ENCODE measurements at places on chromosomes 5 and 9.

DNA sequence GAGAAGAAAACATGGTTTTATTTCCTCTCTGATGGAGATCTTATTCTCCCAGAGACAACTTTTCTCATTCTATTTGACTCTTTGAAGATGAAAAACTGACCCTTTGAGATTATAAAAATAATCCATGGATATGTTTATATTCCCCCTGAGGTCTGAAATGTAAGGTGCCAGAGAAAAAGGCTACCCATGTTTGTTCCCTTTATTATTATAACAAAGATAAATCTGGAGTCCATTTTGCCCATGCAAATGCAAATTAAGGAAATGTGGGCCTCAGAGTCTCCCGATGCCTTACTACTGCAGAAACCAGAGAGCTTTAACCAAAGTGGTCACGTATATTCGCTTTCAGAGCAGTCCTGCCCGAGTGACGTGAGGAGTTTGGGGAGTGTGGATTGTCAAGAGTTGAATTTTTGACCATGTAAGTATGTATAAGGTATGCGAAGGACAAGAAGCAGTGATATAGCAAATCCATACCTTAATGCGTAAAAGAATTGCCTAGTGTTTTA is 312.5 kb downstream of the RASEF start:
- DNase-seq = peak; percentile 24

- DNase-seq = peak; percentile 68
Observed at GRCh38 chr5:176818391-176819098, 8.2 kb downstream of the UNC5A start.

DNA sequence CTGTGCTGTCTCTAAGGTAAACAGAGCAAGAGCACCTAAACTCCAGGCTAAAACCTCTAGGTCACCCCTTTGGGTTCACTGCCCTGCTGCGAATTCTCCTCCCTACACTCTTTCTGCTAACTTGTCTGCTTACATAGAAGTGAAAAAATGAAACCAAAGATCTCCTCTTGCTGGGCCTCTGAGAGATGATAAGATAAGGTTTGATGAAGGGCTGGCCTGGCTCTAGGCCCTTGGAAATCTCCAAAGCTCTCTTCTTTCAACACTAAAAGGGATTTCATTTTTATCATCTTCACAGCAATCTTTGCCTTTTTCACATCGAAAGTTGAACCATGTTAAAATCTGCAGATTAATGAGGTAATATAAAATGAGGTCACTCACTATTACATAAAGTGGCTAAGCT is 450.8 kb upstream of the TLE4 start:
- DNase-seq = no peak

DNA sequence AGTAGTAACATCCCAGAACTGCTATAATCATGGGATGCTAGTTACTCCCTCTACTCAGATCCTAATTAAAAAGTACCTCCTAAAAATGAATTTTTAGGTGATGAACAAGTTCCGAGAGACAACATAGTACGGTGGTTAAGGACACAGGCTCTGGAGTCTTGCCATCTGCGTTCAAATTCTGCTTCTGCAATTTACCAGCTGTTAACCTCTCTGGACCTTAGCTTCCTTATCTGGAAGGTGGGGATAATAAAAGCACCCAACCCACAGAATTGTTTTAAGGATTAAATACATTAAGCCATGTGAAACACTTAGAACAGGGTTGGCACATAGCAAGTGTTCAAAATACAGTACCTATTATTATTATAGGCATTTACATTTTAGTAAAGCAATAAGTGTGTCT is 77.5 kb upstream of the XPA start:
- DNase-seq = no peak

DNA sequence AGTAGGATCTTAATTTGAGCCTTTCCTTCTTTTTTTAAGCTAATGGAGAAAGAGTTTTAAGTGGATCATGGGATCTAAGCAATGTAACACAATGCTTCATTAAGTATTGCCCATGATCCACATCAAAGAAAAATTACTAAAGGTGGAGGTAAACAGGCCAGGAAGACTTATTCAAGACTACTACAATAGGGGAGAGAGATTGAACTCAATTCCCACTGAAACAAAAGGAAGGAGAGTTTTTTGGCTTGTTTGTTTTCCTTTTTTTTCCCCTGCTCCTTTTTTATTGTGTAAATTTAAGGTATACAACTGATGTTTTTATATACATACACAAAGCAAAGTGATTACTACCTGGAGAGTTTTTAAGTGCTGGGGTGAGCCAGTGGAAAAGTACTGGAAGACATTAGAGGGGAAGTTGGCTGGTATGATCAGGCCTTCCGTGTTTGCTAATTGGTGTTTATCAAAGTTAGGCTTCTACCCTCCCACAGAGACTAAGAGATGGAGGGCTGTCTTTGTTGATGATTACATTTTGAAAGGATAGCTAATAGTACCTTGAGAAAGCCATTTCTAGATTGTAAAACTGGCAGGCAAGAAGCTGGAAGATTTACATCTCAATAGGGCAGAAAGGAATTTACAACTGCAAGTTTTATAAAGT is 262.7 kb downstream of the CHSY3 start:
- DNase-seq = peak; percentile 36

- peak; percentile 68 for DNase-seq
Observed at GRCh38 chr5:76867827-76868693, 18.2 kb downstream of the S100Z start.

DNA sequence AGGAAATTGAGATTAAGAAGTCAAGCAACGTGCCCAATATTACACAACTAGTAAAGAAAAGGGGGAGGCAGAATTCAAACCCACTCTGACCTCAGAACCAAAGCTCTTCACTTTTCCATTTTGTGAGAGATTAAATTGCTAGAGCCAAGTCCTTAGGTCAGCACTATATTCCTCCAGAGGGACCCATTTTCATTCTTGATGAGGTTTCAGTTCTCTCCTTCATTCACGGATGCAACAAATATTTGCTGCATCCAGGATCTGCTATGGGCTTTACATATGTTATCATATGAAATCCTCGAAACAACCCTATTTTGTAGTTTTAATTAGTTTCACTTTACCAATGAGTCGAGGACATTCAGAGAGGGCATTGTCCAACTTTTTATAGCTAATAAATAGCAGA is 239.2 kb downstream of the EFNA5 start:
- no peak for DNase-seq

GRCh38 chr9:123039617-123040219 is 6.3 kb downstream of the GPR21 start:
- no peak for DNase-seq

- DNase-seq = peak; percentile 75
Observed at GRCh38 chr5:176679365-176680225, 32.3 kb downstream of the TSPAN17 start.

DNA sequence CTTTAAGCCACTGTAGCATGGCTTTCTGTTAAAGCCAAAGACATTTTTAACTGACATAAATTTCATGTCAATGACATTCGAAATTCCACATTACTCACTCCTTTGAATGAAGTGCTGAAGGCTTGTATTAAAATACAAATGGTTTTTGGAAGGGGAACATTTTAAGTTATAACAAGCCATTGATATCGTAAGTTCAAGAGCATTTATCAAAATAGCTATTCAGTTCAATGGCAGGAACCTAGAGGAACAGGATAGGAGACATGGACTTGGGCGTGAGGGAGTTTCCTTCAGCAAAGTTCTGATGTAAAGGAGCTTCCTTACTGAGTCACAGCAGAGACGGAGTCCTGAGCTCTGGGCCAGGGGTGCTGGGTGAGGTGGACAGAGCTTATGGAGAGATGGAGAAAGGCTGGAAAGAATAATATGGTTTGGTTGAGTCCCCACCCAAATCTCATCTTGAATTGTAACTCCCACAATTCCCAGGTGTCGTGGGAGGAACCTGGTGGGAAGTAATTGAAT is 631.8 kb downstream of the BNC2 start:
- no peak for DNase-seq

GRCh38 chr5:42426016-42426415 is 2.8 kb downstream of the GHR start:
- DNase-seq = no peak

- peak; percentile 5 for DNase-seq
Observed at GRCh38 chr5:132500244-132500930, 9.8 kb upstream of the IRF1 start.

GRCh38 chr5:82738681-82739269 is 338.4 kb downstream of the TMEM167A start:
- DNase-seq = no peak

DNA sequence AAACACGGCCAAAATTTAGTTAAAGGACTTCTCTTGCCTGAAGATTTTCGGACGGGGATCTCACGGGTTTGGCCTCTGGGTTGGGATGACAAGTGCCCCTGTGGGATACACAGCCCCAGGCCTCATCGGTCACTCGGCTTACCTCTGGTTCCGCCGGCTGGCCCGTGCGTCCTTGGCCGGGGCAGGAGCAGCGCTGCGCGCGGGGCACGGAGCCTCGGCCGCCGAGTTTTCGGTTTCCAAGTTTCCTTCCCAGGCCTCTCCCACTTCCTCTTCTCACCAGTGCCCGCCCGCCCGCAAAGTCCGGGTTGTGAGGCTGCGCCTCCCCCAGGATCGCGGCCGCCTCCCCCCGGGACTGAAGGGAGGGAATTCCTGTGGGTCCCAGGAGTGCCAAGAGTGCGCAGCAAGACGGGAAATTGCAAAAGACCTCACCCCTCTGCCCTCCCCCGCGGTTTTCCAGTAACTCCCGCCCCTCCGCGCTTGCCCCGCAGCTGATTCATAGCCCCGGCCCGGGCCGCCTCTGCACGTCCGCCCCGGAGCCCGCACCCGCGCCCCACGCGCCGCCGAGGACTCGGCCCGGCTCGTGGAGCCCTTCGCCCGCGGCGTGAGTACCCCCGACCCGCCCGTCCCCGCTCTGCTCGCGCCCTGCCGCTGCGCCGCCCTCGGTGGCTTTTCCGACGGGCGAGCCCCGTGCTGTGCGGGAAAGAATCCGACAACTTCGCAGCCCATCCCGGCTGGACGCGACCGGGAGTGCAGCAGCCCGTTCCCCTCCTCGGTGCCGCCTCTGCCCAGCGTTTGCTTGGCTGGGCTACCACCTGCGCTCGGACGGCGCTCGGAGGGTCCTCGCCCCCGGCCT is at the start of gene OSMR:
TSS of gene OSMR (plus strand) at position 487 of the 853 bp plus-strand sequence. CDS start 23,033 bp downstream, outside the sequence.
- peak; percentile 81 for DNase-seq

DNA sequence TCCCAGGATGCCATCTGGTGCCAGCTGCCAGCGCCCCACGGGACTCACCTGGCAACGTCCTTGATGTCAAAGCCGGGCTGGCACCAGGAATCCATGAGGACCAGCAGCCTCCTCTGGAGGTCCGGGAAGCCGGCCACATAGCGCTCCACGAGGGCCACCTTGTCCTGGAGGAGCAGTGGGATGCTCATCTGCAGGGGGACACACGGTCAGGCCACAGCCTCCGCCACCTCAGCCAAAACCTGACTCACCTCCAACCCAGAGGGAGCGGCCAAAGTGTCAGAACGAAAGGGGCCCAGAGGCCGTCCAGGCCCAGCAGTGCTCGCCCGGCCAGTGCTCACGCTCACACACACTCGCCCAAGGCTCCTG is 56.5 kb downstream of the EXD3 start:
- DNase-seq = no peak

GRCh38 chr5:180596115-180596667 is 4.9 kb upstream of the SCGB3A1 start:
- peak; percentile 43 for DNase-seq

- no peak for DNase-seq
Observed at GRCh38 chr9:15253197-15253596, 53.8 kb downstream of the TTC39B start.

DNA sequence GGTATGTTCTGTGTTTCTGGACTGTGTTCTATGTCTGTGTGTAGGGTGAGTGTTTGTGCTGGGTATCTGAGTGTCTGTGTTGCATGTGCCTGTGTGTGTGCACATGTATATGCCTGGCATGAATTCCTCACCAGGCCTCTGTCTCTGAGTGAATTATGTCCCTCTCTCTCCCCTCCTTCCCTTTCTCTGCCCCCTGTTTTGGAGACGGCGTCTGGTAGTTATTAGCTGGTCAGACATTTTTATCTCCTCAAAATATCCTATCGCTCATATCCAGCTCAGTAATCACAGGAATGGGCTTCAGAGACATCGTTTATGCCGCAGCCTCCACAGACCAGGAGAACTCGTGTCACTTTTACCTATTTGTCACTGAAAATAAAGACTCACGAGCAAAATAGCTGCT is 483.2 kb upstream of the BRINP1 start:
- DNase-seq = no peak

DNA sequence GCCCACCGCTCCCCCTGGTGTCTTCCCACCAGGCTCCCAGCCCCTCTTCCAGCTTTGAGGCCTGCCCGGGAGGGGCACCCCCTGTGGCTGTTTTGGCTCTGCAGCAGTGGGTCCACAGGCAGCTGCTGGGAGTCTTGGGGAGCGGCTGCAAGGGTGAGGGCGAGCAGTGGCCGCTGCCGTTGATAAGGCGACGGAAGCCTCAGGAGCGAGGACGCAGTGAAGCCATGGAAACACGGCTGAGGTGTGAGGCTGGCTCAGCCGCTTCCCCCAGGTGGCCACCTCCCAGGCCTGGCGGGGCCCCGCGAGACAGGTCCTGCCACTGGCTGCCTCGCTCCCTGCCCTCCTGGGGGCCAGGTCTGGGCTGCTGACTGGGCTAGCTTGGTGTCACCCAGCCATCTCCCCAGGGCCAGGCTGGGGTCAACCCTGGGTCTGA is 41.5 kb downstream of the CXXC5 start:
- DNase-seq = peak; percentile 86

DNA sequence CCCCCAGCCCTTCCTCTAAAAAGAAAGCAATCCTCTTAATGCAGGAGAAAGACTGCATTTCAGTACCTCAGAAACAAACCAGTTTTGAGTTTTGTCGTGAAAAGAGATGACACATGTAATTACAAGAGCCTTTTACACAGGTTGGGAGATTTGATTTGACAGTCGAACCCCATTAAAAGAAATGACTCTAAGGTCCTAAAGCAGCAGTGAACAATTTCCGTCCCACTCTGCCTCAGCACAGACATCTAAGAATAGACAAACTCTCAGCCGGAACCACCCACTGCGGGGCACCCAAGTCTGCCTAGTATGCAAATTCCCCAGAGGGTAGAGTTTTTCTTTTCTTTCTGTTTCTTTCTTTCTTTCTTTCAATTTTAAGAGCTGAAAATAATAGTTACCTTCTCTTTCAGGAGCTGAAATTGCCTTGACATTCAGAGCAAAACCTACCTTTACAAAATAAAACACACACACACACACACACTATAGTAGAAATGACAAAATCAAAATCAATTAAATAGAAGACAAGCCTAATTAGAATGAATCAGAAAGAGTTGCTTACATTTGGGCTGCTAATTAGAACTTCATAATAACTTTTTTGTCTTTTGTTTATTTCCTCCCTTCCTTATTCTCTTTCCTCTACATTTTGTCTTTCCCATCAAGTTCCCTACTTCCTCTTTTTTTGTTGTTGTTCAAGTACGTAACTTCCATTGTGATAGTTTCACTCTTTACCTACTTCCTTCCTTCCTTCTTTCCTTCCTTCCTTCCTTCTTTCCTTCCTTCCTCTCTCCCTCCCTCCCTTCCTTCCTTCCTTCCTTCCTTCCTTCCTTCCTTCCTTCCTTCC is 65.1 kb downstream of the BASP1 start:
- no peak for DNase-seq
